Esophagus squamous epithelium (tissue), 5 donors: ENCODE measurements at places on chromosomes 7 and 10. TPM values are rescaled to one million over a fixed set of nuclear protein-coding genes. Genes with fewer than 3 reads are reported as not detected.
A peak's percentile ranks its signal among the peaks of the same experiment; 100 is the strongest.

DNA sequence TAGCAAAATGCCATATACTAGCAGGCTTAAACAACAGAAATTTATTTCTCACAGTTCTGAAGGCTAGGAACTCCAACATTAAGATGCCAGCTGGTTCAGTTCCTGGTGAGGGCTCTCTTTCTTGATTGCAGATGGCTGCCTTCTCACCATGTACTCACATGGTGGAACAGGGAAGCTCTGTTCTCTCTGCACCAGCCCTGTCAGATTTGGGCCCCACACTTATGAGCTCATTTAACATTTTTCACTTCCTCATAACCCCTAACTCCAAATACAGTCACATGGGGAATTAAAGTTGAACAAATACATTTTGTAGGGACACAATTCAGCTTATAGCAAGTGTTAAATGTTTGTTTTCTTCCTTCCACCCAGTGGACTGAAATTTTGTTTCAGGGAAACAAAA, 218.6 kb upstream of the TAC1 start:
- no peaks in the 10 kb centered on the region for H3K27me3 ChIP-seq
- H3K4me1 ChIP-seq = no peaks in the 10 kb centered on the region
- no peak for DNase-seq
- no peak overlapping the region for H3K27ac ChIP-seq
- no peak overlapping the region for H3K4me3 ChIP-seq

DNA sequence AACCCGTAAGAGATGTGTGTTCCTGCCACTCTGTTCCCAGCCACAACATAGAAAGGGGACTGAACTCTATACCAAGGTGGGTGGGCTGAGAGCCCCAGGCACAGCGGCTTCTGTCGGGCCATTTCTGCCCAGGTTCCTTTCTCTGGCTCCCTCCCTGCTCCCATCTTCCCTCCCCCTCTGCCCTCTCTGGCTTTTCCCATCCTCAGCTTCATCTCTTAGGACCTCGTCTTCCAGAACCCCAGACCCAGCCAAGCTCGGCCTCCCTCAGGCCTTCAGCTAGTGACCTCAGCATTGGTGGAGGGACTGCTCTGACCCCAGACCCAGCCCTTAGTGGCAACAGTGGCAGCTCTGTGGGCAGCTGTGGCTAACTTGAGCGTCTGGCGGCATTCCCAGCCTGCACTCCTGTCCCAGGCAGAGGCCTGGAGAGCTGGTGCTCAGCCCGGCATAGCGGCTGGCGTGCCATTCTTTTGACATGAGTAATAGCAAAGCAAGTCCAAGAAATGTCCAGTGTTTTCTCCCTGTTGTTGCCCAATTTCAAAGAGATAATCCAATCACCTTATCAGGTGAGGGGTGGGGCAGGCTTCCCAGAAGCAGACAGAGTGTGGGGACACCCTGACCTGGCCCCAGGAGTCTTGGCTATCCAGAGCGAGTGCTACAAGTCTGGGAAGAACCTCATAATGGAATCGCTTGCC, 15.9 kb downstream of the PTPRE start:
- no peak for DNase-seq
- H3K27ac ChIP-seq = peak overlapping the region; percentile 39
- no peaks in the 10 kb centered on the region for H3K27me3 ChIP-seq
- H3K4me1 ChIP-seq = peaks cover 35% of the 10 kb centered on the region

- no peak overlapping the region for H3K27ac ChIP-seq
- peaks cover 5% of the 10 kb centered on the region for H3K27me3 ChIP-seq
- no peak for DNase-seq
- peak overlapping the region; percentile 22 for H3K4me3 ChIP-seq
Observed at GRCh38 chr7:124031919-124032318, 948 bp downstream of the TMEM229A start.

Gene SAMD9L
- 4.1 TPM for total RNA-seq

DNA sequence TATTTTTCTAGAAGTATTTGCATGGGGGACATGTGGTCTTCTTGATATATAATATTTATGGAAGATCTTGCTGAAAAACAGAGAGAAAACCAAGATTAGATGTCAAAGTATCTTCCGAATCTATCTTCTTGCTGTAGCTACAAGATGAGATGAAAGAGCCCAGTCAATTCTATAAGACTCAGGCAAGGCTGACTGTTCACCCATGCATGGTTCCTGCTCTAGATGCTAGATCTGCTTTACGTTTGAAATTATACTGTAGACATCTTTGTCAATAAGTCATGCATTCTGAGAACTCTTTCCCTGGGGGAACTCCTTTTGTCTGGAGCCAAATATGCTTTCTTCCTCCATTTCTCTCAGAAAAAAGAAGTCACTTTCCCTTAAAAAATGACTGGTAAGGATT, 1292.0 kb downstream of the XPNPEP1 start:
- H3K4me1 ChIP-seq = no peaks in the 10 kb centered on the region
- no peaks in the 10 kb centered on the region for H3K36me3 ChIP-seq
- no peak for DNase-seq
- no peak overlapping the region for H3K4me3 ChIP-seq

Gene OR9A2
- not detected for total RNA-seq

- peak overlapping the region; percentile 91 for H3K27ac ChIP-seq
- DNase-seq = no peak
- peaks cover 100% of the 10 kb centered on the region for H3K4me1 ChIP-seq
- peaks cover 6% of the 10 kb centered on the region for H3K36me3 ChIP-seq
Observed at GRCh38 chr10:102775935-102776669, 32.4 kb downstream of the WBP1L start.

Gene RBM17
- 61.8 TPM for total RNA-seq

- H3K27ac ChIP-seq = no peak overlapping the region
- H3K27me3 ChIP-seq = no peaks in the 10 kb centered on the region
- H3K4me3 ChIP-seq = peak overlapping the region; percentile 11
- H3K36me3 ChIP-seq = no peaks in the 10 kb centered on the region
Observed at GRCh38 chr7:6232116-6232515, 40.3 kb downstream of the CYTH3 start.

Gene UPK3B
- total RNA-seq = 34.3 TPM

DNA sequence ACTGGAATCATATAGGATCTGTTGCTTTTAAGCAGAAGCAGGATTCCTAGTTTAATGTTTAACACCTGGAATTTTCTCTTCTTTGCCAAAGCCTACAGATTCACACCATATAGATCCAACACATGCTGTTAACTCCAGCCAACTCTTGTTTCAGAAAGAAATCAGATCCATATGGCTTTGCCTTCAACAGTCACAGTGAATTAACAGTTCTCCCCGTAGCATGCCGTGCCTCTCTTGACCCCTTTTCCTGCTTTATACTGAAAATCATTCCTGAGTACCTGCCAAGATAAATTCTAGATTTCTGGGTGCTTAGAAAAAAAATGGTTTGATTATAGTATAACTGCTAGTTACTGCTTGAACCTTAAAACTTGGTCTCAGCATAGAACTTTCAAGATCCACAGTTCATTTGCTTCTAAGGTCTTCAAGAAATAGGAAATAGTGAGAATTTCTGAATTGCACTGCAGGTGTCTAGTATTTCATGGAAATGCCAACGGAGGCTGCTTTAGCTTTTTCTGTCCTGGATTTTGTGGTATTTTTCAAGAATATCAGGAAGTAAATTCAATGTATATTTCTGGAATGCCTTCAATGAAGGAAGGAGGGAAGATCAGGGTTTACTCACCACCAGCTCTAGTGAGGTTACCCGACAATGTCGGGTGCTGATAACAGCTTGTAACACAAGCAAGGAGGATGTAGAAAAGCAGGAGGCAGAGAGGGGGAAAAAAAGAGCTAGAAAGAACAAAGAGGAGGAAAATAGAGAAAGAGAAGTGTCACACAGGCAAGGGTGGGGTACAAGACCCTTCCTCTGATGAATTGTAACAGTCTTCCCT, 6.6 kb downstream of the AASS start:
- no peaks in the 10 kb centered on the region for H3K36me3 ChIP-seq
- peak overlapping the region; percentile 36 for H3K27ac ChIP-seq
- DNase-seq = no peak

Gene CRPPA
- total RNA-seq = 1.3 TPM

Gene CTTNBP2
- total RNA-seq = 21.2 TPM

DNA sequence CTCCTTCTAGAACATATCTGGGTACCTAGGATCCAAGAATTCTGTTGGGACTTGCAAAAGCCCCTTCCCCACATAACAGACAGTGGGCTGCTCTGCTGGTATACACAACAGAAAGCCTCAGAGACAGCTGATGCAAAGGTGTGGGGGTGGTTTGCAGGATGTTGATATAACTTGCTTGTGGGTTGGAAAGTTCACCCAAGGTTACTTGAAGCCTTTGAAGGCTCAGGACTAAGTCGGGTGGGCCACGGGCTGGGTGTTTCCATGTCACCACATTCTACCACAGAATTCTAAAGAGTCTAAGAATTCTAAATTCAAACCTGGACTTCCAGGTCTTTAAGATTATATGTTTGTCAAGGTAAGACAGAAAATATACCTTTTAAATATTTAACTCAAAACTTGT, 7.4 kb upstream of the NRCAM start:
- H3K27me3 ChIP-seq = peaks cover 15% of the 10 kb centered on the region
- no peaks in the 10 kb centered on the region for H3K36me3 ChIP-seq
- no peaks in the 10 kb centered on the region for H3K4me1 ChIP-seq
- DNase-seq = no peak
- H3K4me3 ChIP-seq = no peak overlapping the region
- H3K27ac ChIP-seq = no peak overlapping the region

Gene ASB10
- not detected for total RNA-seq

DNA sequence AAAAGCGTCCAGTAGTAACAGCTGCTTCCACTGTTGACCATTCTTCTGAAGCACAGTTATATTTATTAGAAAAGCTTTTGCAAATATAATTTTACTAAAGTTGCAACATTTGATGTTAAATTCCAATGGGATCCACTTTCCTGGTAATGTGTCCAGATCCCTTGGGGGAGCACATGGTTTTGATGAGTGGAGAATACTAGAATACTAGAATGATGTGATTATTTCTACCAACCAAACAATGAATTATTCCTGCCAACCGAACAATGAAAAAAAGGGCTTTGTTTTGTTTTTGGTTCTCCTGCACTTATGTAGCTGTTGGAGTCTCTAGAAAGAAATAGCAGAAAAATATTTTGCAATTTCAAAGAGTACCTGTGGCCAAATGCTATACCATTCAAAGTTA, 59.1 kb downstream of the BPGM start:
- peaks cover 36% of the 10 kb centered on the region for H3K4me1 ChIP-seq
- no peaks in the 10 kb centered on the region for H3K36me3 ChIP-seq
- no peaks in the 10 kb centered on the region for H3K27me3 ChIP-seq
- H3K27ac ChIP-seq = peak overlapping the region; percentile 81
- H3K4me3 ChIP-seq = no peak overlapping the region

- H3K4me1 ChIP-seq = peaks cover 84% of the 10 kb centered on the region
- H3K27ac ChIP-seq = no peak overlapping the region
- no peaks in the 10 kb centered on the region for H3K27me3 ChIP-seq
- H3K36me3 ChIP-seq = no peaks in the 10 kb centered on the region
- H3K4me3 ChIP-seq = no peak overlapping the region
- DNase-seq = no peak
Observed at GRCh38 chr7:151871904-151872303, 5.0 kb downstream of the PRKAG2 start.

Gene POT1
- 14.1 TPM for total RNA-seq

Gene CD36
- total RNA-seq = 85.5 TPM
